Hindlimb muscle (tissue), 1 donor: ENCODE measurements at places on chromosomes 5 and 9. TPM values are rescaled to one million over a fixed set of nuclear protein-coding genes. Genes with fewer than 3 reads are reported as not detected.

- peak; percentile 42 for DNase-seq
Observed at GRCh38 chr5:35304291-35304690, 74.0 kb upstream of the PRLR start.

DNA sequence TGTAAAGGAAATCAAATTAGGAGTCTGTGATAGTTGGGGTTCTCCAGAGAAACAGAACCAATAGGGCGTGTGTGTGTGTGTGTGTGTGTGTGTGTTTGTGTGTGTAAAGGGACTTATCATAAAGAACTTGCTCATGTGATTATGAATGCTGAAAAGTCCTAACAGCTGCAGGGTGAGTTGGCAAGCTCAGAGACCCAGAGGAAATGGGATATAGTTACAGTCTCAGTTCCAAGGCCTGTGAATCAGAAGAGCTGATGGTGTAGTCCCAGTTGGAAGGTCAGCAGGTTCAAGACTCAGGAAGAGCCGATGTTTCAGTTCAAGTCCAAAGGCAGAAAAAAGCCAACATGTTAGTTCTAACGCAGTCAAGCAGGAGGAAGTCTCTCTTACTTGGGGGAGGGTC is 214.2 kb downstream of the ELAVL2 start:
- peak; percentile 69 for DNase-seq

- DNase-seq = peak; percentile 54
Observed at GRCh38 chr5:82376307-82376706, 98.2 kb upstream of the RPS23 start.

GRCh38 chr9:126403397-126403796 is 76.8 kb downstream of the MVB12B start:
- DNase-seq = no peak

- peak; percentile 72 for DNase-seq
Observed at GRCh38 chr5:122310889-122311288, 1.1 kb upstream of the SNCAIP start.

GRCh38 chr9:129487658-129488483 is 133.0 kb downstream of the C9orf50 start:
- DNase-seq = no peak

DNA sequence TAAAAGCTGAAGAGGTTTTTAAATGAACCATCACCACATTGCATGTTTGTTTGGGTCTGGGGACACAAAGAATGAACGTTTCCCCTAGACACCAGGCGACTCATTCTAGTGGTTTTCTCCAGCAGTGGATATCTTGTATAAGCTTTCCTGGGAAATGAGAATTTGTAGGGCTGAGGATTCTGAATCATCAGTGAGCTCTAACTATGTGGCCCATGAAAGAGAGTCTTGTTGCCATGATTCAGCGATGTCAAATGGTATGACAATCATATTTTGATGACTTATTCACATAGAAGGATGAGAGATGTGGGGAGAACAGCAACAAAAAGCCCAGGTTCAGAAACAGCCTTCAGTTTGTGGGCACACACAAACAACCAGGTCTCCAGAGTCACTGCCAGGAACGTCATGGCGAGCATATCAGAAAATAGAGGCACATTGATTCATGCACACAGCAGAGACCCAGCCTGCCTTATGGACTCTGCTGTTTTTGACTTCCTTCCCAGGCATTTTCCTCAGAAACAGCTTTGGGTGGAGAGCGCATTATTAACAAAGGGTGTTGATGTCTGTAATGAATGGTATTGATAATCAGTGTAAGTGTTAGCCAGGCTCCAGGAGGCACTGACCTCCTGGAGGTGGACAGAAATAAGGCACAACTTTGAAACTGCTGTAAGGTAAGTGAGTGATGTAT is 13.3 kb downstream of the ZNF474 start:
- DNase-seq = no peak

GRCh38 chr9:126398403-126399058 is 71.9 kb downstream of the MVB12B start:
- DNase-seq = peak; percentile 79

Gene CDKN2A
- not detected for polyA plus RNA-seq

Gene TBC1D2
- polyA plus RNA-seq = 3.6 TPM

Gene FAM120A
- 63.3 TPM for polyA plus RNA-seq

Gene GPR150
- 0.22 TPM for polyA plus RNA-seq

Gene BNC2
- 5.3 TPM for polyA plus RNA-seq
